CD4-positive, alpha-beta T cell treated with Interleukin-1 beta for 1 hour (primary cell): ENCODE measurements at places on chromosomes 2 and 18.

- DNase-seq: no peak
These were observed 27.9 kb upstream of the TTR start for GRCh38 chr18:31563778-31564177.

DNA sequence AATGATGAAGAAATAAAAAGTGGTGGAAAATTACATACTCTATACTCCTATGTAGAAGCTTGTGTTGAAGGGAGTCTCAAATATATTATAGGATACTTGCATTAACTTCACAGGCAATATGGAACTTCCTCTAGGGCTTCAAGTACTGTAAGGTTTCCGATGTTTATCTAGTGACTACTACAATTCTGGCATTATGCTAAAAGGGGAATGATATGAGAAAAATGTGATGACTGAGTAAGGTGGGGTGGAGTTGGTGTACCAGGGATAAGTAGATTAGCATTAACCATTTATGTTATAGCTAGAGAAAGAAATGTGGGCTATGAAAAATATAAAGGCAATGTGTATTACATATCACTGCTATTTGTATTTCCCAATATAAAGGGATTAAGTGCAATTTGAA lies 229.5 kb downstream of the DCC start:
- DNase-seq: no peak

DNA sequence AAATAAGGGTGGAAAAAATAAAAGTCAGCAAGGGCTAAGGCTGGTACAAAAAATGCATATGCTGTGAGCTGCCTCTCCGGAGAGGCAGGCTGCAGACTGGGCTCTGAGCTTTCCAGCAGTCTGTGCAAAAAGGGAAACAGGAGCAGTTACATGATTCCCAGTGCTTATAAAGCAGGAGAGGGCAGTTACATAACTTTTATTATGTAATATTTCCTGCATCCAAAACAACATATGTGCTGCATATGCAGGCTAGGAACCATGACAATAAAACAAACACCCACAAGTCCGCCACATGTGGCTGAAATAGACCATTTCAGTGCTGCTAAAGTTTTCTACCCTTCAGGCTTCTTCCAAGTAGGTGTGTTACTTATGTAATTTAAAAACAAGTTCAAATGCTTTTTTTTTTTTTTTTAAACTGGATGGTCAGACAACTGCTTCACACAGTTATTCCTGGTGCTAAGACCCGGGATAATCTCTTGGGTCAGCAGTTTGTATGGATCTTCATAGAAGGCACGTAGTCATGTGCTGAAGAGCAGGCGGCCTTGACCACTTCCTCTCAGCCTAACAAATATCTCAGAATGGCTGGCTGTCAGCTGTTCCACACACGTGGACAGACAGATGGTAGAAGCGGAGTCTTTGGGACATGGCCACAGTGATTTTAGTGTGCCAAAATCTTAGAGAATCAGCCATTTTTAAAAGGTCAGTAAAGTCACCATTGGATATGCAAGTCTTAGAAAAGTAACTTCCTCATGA lies 43.5 kb downstream of the ARMC9 start:
- DNase-seq: no peak

GRCh38 chr2:151260573-151261230 lies 961 bp downstream of the RBM43 start:
- DNase-seq: no peak

- DNase-seq: no peak
These were observed 1604.2 kb downstream of the LRP1B start for GRCh38 chr2:140526575-140526974.

DNA sequence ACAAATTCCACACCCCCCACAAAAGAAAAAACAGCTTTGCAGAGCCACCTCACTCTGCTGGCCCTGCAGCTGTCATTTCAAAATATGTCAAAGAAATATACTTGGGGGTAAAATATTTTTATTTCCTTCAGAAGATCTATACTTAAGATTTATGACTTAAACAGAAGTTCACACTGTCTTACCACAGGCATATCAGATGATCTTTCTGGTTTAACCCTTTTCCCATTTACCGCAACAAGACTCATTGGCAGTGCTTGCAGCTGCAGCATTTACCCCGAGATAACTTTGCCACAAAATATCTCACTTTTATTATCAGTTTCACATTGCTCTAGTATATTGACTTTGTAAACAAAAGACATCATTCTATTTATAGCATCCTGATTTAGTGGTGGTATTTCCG lies 21.6 kb upstream of the SLC35G4 start:
- DNase-seq: no peak

GRCh38 chr2:10026940-10027569 lies 16.3 kb upstream of the KLF11 start:
- DNase-seq: no peak

DNA sequence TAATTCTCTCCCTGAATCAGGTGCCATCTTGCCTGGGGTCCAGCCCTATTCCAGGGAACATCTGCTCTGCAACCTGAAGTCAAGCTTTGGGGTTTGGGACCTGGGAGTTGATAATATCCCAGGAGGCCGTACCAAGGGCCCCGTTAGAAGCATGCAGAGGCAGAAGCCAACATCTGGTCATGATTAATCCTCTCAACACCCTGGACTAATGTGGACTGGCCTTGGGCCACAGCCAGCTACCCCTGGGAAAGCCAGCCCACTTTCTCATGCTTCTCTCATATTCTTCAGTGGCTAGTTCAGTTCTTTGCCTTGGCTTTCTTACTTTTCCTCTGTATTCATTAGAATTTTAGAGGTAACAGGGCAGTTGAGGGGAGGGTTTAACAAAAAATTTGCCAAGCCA lies 515.6 kb upstream of the NRP2 start:
- DNase-seq: no peak

DNA sequence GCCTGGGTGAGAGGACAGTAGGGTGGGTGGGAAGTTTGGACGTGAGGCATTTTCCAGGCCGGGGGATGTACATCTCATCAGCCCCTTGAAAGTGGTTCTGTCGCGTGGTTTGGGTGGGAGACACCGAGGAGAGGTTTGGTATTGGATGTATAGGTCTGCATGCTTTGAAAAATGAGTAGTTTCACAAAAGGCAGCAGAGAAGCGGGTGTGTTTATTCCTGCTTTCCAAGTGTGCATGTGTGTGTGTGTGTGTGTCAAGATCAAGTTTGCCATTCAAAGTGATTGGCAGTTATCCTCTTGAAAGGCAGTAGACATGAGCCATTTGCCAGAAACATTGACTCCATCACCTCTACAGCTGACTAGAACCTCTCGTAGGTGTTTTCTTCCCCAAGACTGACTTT lies 423.1 kb upstream of the POU3F3 start:
- DNase-seq: no peak

DNA sequence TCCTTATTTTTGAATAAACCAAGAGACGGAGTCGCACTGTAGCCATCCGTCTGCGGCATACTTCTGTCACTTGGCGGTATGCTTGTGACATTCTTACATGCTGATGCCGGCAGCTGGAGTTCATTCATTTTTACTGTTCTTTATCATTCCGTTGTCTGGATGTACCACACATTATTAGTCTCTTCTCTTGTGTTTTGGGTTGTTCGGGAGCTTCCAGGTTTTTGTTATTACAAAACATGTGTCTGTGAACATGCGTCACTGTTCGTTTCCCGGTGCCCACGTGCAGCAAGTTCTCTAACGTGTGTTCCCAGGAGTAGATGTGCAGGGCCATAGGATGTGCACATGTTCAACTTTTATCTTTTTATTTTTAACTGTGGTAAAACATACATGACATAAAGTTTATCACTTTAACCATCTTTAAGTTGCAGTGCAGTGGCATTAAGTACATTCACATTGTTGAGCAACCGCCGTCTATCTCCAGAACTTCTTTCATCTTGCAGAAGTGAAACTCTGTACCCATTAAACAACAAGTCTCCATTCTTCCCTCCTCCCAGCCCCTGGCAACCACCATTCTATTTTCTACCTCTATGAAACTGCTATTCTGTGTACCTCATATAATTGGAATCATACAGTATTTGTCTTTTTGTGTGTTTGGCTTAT lies 40.1 kb downstream of the MTCL1 start:
- no peak for DNase-seq

DNA sequence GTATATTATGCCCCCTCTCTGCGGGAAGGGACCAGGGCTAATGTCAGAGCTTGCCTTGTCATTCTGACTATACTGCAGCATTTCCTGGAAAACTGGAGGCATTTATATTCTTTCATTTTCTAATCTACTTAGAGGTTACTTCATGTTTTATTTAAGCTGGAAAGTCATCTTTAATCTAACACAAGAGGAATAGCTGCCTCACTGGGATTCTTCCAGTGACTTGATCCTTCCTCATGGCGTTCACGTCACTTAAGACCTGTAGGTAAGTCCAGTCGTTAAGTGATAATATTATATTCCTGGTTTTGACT lies 727.6 kb upstream of the DDX18 start:
- DNase-seq: no peak
